Psoas muscle (tissue), 8 donors: ENCODE measurements at places on chromosomes 2 and 18.

- DNase-seq, result no peak
Observed at GRCh38 chr2:118148809-118149208, 60.5 kb downstream of the INSIG2 start.

DNA sequence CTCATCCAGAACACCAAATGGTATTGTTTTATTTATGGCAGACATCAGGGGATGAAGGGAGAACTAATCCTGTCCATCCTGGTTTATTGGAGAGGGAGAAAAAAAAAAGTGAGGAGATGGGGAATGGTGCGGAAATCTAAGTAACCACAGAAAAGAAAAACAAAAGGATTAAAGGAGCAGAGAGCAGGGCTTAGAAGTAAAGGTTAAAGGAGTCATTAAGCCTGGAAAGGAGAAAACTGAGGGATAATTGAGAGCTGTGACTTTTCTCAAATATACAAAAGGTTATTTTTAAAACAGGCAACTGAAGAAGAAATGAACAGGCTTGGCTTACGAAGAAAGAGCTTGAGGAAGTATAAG lies 127.2 kb upstream of the PPP1CB start:
- DNase-seq, result no peak

GRCh38 chr2:241896746-241897201 lies 27.2 kb downstream of the RTP5 start:
- DNase-seq, result no peak

DNA sequence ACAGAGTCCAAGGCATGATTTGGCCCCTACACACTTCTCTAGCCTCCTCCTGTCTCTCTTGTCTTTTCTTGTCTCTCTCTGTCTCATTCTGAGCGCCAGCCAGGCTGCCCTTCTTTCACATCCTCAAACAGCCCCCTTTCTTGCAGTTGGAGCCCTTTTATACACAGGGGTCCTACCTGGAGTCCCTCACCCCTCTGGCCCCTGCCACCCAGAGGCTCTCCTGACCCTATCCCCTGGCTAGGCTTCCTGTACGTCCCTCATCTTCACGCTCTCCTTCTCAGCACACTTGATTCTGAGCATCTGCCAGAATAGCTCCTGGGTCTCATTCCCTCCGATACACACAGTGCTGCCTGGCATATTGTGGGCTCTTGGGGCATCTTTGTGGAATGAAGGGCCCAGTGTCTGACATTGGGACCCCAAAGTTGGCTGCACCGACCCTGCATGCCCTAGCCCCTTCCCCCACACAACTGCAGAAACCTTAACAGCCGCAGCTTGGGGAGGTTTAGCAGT lies 261.9 kb downstream of the DYSF start:
- no peak for DNase-seq

DNA sequence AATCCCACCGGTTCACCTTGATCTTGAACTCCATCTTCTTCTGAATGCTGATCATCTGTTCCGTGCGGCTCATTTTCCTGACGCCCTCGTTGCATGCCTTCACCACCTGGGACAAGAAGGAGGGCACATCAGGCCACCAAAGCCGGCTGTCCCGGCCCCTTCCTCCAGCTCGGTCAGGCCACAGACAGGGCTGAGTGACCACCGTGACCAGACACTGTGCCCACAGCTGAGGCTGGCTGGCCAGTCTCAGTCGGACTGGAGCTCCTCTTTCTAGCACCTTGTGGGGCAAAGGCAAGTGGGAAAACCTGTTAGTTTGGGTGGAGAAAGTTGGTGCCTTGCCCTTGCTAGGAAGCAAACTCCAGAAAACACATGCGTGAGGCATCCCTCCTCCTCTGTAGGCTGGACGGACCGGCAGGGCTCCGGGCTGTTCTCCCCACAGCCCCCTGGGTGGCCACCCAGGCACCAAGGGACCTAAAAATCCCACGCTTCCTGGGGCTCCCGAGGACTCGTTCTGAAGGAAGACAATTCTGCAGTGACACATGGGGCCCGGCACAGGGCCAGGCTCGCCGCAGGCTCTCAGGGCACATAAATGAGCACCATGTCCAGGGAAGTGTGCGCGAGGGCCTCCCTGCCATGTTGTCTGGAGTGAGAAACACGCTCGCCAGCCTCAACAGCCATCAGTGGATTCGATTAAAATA lies 15.3 kb downstream of the SNORC start:
- DNase-seq, result no peak

- peak; percentile 82 for DNase-seq
Observed at GRCh38 chr18:45617284-45617683, 2.0 kb downstream of the SLC14A2 start.

GRCh38 chr2:27073782-27074181 lies 2.3 kb upstream of the OST4 start:
- DNase-seq, result no peak

DNA sequence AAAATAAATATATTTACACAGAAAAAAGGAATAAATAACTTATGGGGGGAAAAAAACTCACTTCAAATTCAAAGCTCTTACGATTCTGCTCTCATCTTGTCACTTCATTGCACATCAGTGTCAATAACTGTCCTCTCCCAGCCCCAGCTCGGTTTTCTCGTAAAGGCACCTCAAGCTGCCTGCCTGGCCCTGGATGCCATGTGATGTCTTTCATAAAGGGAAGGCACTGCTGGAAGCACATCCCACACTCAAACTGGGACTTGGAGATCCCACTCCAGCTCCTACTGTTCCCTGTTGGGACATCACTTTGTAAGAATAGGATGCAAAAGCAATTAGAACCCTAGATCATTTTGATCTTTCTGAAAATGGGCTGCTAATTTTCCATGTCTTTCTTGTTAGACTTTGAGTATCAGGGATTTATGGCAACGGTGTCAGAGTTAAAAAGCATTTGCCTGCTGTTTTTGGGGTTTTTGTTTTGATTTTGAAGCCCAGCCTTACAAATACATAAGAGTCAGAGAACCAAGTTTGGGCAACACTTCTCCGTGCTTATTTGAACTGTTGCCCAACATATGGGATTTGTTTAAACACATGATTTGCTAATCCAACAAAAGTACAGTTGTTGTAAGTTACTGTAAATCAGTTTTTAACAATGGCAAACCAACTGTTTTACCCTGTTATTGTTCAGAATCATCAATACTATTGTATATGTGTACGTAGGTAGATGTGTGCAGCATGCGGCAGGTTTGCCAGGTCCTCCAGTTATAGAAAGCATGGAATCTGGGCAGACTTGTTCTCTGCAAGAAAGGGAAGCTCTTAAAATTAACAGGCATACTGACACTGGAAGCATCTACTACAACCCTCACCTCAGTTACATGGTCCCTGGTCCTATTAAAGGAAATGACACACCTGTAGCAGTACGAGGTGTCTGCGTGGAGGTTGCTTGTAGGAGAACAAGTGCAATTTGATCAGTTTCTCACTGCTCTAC lies 20.6 kb downstream of the SERTAD2 start:
- DNase-seq, result no peak

DNA sequence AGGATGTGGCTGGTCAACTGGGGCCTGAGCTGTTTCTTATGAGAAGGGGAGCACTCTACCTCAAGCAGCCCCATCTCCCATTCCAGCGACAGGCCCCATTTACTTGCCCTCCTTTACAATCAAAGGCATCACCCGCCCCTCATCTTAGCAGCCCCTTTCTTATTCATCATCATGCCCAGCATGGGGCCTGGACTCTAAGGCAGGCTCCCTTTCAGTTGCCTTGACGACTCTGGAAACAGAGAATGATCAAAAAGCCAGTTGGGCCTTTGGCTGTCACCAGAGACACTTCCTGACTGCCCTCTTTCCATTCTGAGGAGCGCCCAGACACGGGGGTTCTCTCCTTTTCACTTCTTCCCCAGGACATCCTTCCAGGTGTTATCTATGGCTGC lies 11.2 kb downstream of the CELF4 start:
- no peak for DNase-seq

GRCh38 chr2:46410273-46411244 lies 68.8 kb upstream of the TMEM247 start:
- no peak for DNase-seq

DNA sequence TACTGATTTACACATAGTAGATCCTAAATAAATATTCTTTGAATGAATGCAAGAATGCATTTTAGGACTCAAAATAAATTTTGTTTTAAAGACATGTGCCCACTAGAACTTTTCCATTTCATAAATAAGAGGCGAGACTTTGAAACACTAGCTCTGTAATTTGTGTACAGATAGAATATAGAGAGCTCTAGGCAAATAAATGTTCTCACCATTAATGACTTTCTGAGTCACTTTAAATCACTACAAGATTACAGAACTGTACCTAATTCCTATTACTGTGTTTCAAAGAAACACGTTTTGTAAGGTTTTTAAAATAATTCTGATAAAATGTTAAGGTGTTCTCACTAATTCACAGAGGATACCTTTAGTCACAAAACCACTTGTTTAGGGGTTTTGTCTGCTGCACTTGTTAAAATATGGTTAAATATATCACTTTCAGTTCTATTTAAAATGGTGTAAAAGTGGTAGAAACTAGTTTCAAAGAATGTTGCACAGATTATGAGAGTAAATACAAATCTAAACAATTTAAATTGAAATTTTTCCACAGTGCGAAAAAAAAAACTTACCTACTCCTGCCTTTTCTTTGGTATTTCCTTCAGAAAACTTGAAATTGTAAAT lies 158.7 kb upstream of the ZC3H15 start:
- DNase-seq, result no peak

- no peak for DNase-seq
Observed at GRCh38 chr2:86476092-86476491, 34.9 kb downstream of the KDM3A start.

GRCh38 chr2:222706616-222707015 lies 35.2 kb downstream of the MOGAT1 start:
- DNase-seq, result no peak

DNA sequence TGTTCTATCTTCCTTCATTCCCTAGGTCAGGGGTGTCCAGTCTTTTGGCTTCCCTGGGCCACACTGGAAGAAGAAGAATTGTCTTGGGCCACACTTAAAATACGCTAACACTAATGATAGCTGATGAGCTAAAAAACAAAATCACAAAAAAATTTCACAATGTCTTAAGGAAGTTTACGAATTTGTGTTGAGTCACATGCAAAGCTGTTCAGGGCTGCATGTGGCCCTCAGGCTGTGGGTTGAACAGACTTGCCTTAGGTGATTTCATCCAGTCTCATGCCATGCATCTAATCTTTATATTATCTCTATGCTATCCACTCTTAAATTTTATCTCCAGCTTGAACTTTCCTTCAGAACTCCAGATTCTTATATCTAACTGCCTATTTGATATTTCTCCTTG lies 80.1 kb downstream of the CCDC85A start:
- DNase-seq, result no peak

- DNase-seq, result no peak
Observed at GRCh38 chr2:146652311-146652710, 1192.5 kb upstream of the ACVR2A start.

DNA sequence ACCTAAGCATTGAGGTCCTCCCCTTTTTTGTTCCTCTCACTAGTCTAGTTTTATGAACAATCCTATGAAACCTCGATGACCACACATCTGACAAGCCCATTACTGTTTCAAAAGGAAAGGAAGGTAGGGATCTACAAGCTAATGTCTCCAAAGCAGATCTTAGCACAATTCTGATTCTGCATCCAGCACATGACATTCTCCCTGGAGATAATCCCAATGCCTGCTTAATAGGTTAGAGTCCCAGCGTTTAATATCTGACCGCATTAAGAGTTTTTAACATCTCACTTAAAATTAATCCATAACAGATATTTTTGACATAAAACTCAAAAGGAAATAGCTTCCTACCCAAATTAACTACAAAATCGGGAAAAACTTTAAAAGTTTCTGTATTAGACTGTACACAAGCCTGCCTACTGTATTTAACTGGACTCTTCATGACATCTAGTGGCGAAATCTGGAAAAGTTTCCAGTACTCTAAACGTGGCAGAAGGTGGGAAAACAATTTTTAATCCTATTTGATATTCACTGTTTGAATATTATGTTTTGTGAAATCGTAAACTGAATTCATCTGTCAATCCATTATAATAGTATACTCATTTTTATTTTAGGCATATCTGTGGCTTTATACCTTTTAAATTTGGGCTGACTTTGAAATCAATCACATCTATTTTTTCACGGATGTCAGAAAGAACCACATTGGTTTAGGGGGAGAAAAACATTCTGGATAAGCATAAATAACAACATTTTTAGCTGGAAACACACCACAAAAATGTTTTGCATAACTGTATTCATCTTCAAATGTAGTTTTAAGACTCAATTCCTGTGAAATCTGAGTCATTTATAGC lies 62.4 kb downstream of the TXNL1 start:
- no peak for DNase-seq

DNA sequence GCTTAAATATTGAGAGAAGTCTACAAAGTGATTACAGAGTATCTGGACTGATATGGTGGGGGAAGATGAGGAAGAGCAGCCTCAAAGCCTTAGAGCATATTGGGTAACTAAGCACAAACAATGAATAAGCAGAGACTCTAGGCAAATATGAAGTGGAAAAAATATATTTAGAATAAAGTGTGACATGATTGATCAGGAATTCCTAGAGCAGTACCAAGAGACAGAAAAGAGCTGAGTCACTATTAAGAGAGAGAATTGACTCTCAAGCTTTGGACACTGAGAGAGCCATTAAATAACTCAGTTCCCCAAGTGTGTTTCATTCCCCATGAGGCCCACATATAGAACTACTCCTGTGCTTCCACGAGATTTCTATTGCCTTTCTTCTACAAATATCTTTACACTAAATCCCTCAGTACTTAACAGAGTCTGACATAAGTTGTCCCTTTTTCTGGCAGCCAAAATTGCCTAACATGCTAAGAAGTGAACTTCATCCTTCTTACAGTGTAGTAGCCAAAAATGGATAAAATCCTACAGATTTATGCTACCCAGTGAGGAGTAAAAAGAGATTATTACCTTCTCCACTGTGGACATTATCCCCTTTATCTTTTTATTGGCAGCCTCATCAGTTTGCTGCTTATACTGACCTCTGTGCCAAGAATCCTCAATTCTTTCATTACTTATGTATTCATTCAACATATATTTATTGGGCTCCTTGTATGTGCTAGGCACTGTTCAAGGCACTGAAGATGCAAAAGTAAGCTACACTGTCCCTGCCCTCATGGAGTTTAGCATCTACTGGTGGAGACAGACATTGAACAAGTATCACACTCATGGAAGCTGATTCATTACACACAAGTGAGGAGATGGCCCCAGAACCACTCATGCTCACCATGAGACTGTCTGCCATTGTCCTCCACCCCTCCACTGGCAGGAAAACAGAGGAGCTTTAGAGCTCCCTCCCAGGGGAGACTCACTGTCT lies 45.4 kb downstream of the SLC40A1 start:
- DNase-seq, result no peak

- DNase-seq, result no peak
Observed at GRCh38 chr2:233178994-233179847, 72.3 kb upstream of the ATG16L1 start.

- DNase-seq, result no peak
Observed at GRCh38 chr2:196338440-196338839, 167.1 kb upstream of the STK17B start.

DNA sequence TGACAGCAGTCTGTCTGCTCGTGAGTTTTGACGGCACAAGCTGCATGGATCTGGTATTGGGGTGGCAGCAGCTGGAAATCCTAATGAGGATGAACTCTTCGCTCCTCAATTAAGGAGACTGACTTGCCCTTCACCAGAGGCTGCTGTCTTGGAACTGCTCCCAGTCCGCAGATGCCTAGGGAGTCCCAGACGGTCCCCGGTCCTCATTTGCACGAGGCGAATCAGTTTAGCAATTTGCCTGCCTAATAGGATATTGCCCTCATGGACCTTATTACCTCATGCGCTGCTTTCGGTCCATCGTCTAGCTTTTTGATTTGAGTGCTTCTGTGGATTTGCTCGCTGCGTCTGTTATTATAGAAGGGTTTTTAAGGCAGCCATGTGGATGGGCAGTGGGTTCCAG lies 40.6 kb downstream of the ASAP2 start:
- DNase-seq, result no peak

GRCh38 chr2:39685126-39685525 lies 19.4 kb downstream of the TMEM178A start:
- no peak for DNase-seq
